Activated naive CD4-positive, alpha-beta T cell treated with anti-CD3 and anti-CD28 coated beads, Interleukin-2, amount 10 ng/mL, durations not matched to agents 5 hours and 36 hours (primary cell): ENCODE measurements at places on chromosomes 1 and 21. TPM values are rescaled to one million over a fixed set of nuclear protein-coding genes. Genes with fewer than 3 reads are reported as not detected.

The OR2L3 gene
- total RNA-seq, result not detected

The CXADR gene
- total RNA-seq, result 0.34 TPM

The ATP1B1 gene
- total RNA-seq, result 3.1 TPM

The KCNJ6 gene
- not detected for total RNA-seq

The KDF1 gene
- 0.25 TPM for total RNA-seq

The LINGO4 gene
- total RNA-seq, result 0.10 TPM

The ADAMTSL4 gene
- 0.38 TPM for total RNA-seq

The ITPKB gene
- 65.8 TPM for total RNA-seq

The CTH gene
- 1.5 TPM for total RNA-seq

The PYHIN1 gene
- total RNA-seq, result 22.1 TPM

The AQP10 gene
- total RNA-seq, result not detected

The CDK18 gene
- 1.6 TPM for total RNA-seq

The SPOCD1 gene
- not detected for total RNA-seq

The ZNF326 gene
- total RNA-seq, result 16.5 TPM

The ACKR1 gene
- total RNA-seq, result not detected

The TTC3 gene
- total RNA-seq, result 68.8 TPM

The PPIAL4G gene
- total RNA-seq, result 0.83 TPM

The IPO13 gene
- total RNA-seq, result 23.9 TPM

The SLC1A7 gene
- total RNA-seq, result not detected

The L1TD1 gene
- not detected for total RNA-seq

The NHLH1 gene
- total RNA-seq, result 0.18 TPM

The CNST gene
- 43.4 TPM for total RNA-seq

The SLC30A7 gene
- total RNA-seq, result 39.2 TPM

The LRRIQ3 gene
- 0.70 TPM for total RNA-seq

The LCE1C gene
- not detected for total RNA-seq

The FCRL4 gene
- total RNA-seq, result not detected

The MORC3 gene
- total RNA-seq, result 54.1 TPM

The SMPDL3B gene
- 0.76 TPM for total RNA-seq

The MCOLN3 gene
- 11.5 TPM for total RNA-seq

The C1orf198 gene
- total RNA-seq, result 1.7 TPM

The GPR3 gene
- total RNA-seq, result 0.48 TPM

The HAO2 gene
- not detected for total RNA-seq

The DESI2 gene
- total RNA-seq, result 28.8 TPM

The SLAMF9 gene
- total RNA-seq, result not detected

The DNAJC6 gene
- total RNA-seq, result 1.3 TPM

The ZMYND12 gene
- 0.91 TPM for total RNA-seq

The GCSAML gene
- total RNA-seq, result not detected

The UTS2 gene
- total RNA-seq, result not detected

The PERM1 gene
- total RNA-seq, result not detected

The FNDC10 gene
- total RNA-seq, result 8.7 TPM

The LCE6A gene
- total RNA-seq, result not detected

The MRPS6 gene
- total RNA-seq, result 66.7 TPM

The TARBP1 gene
- total RNA-seq, result 26.4 TPM

The PRPF38B gene
- total RNA-seq, result 77.0 TPM
